D341Med (cell line): ENCODE measurements at places on chromosomes 2 and 18.

GRCh38 chr2:190881084-190881597 is 520 bp downstream of the GLS start:
- peak; percentile 59 for DNase-seq

DNA sequence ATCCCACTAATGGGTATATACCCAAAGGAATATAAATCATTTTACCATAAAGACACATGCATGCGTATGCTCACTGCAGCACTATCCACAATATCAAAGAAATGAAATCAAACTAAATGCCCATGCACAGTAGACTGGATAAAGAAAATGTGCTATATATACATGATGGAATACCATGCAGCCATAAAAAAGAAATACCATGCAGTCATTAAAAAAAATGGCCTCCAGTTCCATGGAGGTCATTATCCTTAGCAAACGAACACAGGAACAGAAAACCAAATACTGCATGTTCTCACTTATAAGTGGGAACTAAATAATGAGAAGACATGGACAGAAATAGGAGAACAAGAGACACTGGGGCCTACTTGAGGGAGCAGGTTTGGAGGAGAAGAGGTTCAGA is 53.6 kb upstream of the SERTAD2 start:
- DNase-seq: no peak

GRCh38 chr18:8773980-8774379 is 68.6 kb downstream of the MTCL1 start:
- DNase-seq: no peak

DNA sequence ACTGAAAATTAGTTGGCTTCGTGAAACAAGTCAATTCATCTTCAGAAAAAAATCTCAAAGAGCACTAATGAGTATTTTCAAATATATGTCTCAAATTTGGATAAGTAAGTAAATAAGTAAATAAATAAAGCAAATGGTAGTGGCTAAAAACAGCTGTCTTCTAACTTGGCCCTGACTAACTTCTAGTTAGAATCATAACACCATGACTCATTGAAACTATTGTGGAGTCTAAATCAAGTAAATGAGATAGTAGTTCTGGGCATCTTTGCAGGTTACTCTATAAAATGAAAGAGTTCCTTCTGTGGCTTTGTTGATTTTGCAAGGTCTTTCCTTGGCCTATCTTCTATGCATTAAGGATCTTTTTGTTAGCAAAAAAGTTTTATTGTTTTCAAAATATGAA is 110.7 kb downstream of the SLC8A1 start:
- DNase-seq: no peak

DNA sequence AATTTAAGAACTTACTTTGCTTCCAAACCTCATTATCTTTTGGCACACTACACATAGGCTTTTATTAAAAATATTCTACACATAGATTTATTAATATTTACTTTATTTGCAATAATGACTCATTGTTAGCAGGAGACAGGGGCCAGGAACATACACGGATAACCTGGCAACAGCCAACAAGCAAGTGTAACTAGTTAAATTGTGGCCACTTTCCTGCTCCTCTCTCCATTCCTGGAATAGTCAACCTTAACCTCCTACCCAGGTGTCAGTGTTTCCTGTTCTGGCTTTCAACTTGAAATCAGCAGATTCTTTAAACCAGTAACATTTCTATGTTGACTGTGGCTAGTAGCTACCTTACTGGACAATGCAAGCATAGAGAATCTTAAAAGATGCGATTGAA is 26.5 kb downstream of the ACVR1 start:
- DNase-seq: no peak

DNA sequence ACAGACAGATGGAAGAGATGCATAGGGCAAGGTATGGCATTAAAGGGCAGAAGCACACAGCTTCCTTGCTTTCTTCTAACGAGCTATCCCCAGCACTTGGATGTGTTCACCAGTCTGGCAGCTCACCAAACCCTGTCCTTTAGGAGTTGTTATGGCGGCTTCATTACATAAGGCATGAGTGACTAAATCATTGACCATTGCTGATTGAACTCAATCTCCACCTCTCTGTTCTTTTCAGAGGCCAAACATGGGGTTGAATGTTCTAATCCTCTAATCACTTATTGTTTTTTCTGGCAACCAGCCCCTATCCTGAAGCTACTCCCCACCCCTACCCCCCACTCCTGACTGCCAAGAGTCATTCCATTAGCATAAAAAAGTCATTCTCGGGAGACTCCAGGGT is 301.8 kb downstream of the XIRP2 start:
- DNase-seq: no peak

DNA sequence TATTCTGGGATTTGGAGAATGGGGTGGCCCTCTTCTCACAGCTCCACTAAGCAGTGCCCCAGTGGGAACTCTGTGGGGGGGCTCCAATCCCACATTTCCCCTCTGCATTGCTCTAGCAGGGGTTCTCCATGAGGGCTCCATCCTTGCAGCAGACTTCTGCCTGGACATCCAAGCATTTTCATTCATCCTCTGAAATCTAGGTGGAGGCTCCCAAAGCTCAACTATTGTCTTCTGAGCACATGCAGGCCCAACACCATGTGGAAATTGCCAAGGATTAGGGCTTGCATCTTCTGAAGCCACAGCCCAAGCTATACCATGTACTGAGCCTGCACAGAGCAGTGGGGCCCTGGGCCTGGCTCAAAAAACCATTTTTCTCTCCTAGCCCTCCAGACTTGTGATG is 162.4 kb upstream of the CWC22 start:
- no peak for DNase-seq

DNA sequence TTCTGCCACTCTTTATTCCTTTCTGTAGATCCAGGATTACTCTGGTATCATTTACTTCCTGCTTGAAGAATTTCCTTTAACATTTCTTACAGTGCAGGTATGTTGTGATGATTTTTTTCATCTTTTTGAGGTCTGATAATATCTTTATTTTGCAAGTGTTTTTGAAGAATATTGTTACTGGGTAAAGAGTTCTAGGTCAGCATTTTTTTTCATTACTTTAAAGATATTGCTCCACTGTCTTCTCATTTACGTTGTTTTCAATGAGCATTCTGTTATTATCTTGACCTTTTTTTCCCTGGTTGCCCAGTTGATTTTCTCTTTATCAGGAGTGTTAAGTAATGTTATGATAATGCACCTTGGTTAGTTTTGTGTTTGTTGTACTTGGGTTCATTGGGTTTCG is 31.7 kb upstream of the TMEM247 start:
- no peak for DNase-seq

- no peak for DNase-seq
Measured at GRCh38 chr2:176926453-176926852, 286.1 kb upstream of the HNRNPA3 start.

DNA sequence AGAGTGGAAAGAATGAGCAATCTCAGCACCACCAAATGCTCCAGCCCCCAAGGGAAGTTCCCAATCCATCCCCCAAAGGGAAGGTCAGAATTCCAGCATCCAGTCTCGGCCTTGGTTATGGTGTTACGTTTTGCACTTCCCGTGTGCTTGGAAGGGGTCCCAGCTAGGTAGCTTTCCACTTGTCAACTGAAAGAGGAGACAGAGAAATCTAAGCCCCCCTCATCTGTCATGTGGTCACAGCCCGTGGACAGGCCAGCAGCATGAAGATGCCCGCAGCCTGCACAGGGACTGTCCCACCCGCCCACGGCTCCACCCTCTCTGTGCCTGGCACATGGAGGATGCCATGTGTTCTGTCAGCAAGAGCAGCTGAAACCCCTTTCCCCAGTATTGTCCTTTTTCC is 32.1 kb downstream of the RHOB start:
- peak; percentile 7 for DNase-seq

DNA sequence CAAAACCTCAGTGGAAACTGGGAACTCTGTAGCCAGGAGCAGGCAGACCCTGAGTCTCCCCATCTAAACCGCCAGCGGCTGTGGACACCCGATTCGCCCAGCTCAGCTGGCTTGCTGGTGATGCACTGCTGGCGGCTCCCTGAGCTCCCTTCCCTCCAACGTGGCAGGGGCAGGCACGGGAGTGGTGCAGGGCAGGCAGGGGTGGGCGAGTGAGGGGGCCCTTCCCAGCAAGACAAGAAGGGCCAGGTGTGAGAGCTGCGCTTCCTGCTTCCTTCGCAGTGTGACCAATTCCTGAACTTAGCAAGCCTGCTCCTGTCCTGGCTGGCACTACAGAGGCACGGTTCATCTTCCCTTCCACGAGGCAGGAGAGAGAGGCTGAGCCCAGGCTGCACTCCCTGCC is 12.3 kb upstream of the SEMA4C start:
- no peak for DNase-seq

GRCh38 chr2:218927876-218928275 is 31.6 kb upstream of the CDK5R2 start:
- no peak for DNase-seq

GRCh38 chr2:196334710-196335109 is 163.3 kb upstream of the STK17B start:
- no peak for DNase-seq
